ENCODE measurements at places on chromosomes 2 and 18. TPM values are rescaled to one million over a fixed set of nuclear protein-coding genes. Genes with fewer than 3 reads are reported as not detected.

Gene PDE1A
- 16.9 TPM for total RNA-seq

Gene FAM161A
- 0.89 TPM for total RNA-seq

DNA sequence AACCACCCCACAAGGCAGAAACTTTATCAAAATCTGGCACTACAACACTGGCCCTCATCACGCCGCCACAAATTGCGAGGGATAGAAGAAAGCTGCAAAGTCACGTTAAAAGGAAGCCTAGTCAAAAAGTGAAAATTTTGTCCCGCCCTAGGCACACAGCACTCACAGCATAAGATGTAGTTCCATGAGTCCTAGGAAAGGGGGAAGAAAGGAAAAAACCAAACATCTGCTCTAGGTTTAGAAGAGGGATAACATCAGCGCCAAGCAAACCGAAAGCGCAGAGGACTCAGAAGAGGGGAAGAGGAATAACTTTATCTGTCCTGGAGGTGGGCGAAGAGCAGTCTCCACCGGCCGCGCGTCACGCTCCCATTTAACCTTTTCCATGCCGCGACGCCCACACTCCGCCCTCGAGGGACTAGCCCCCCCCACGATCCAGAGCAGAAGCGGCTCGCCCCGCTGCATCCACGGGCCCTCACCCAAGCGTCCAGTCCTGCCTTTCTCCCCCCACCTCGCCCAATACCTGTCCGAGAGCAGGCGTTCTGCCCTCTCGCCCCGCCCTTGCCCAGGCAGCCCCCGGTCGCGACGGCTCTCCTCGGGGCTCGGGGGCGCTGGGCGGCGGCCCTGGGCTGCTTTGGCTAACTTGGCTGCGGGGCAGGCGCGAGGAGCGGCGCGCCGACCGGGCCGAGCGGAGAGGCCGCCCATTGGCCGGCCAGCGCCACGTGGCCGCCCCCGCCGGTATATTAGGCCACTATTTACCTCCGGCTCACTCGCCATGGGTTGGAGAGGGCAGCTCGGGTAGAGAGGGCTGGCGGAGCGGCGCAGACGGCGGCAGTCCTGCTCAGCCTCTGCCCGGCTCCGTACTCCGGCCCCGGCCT is at the start of gene HOXD1:
Gene HOXD1 (plus strand): TSS at position 770 of the 875 bp plus-strand sequence. CDS start 134 bp downstream, outside the sequence.
- DNase-seq: no peak

DNA sequence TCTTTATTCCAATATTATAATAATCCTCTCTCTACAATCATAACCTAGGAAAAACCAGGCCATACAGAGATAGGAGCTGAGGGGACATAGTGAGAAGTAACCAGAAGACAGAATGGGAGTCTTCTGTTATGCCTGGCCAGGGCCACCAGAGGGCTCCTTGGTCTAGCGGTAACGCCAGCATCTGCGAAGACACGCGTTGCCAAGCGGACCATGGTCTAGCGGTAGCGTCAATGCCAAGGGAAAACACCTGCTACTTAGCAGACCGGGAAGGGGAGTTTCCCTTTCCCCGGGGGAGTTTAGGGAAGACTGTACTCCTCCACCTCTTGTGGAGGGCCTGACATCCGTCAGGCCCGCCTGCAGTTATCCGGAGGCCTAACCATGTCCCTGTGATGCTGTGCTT is 36.6 kb downstream of the ARL6IP6 start:
- no peak for DNase-seq

DNA sequence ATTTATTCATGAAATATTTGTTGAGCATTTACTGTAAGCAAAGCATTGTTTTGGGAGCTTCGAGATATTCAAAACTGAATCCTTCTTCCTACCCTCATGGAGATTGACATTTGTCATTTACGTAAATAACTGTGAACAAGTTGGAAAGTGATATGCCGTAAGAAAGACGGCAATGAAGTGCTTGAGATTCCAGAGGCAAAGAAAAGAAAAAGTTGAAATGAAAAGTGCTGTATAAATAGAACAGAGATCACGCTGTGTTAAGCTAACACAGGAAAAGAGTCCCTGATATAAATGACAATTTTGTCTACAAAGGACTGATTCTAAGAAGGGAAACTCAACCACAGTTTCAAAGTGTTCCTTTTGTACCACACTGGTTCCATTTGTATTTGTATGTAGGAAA is 1.8 kb downstream of the CHRNA1 start:
- DNase-seq: no peak

DNA sequence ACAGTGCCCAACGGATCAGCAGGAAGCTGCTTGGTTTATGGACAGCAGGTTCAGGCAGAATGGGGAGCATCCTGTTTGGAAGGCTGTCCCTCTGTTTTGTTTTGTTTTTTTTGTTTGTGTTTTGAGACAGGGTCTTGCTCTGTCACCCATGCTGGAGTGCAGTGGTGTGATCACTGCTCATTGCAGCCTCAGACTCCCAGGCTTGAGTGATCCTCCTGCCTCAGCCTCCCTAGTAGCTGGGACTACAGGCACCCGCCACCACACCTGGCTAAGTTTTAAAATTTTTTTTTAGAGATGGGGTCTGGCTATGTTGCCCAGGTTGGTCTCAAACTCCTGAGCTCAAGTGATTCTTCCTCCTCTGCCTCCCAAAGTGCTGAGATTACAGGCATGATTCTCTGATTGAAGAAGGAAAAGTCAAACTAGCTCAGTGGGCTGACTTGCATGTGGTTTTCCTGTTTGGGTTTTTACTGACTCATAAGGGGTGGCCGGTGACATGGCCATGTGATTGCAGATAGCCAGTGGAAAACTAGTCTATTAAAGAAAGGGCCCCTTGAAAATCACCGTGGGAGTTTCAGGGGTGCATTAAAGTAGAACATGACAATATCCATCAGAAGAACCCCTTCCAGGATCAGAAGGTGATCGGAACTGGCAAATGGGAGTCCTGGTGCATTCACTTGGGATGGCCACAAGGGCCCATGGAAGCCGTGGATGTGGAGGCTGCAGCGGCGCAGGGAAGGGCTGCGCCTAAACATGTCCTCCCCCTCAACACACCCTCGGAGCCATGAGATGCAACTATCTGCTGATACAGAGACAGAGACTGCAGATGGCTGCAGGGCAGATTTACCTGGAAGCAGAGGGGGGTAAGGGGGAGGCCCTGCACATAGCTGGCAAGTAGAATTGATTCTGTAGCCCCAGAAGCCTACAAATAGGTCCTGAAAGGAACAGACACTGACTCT is 26.5 kb downstream of the AQP12B start:
- no peak for DNase-seq

All from left ventricle myocardium superior (tissue), 1 donor.